Sigmoid colon (tissue), 7 donors: ENCODE measurements at places on chromosomes 13 and 19. TPM values are rescaled to one million over a fixed set of nuclear protein-coding genes. Genes with fewer than 3 reads are reported as not detected.

PEAK3 gene
- 0.41 TPM for total RNA-seq

- DNase-seq: no peak
- no peaks in the 10 kb centered on the region for H3K27me3 ChIP-seq
- no peak overlapping the region for H3K4me3 ChIP-seq
- H3K4me1 ChIP-seq: no peaks in the 10 kb centered on the region
- H3K36me3 ChIP-seq: no peaks in the 10 kb centered on the region
Measured at GRCh38 chr13:96273196-96273595, 183.3 kb downstream of the HS6ST3 start.

GRCh38 chr13:66860878-66861417, 369.2 kb downstream of the PCDH9 start:
- no peaks in the 10 kb centered on the region for H3K27me3 ChIP-seq
- H3K36me3 ChIP-seq: no peaks in the 10 kb centered on the region
- H3K4me1 ChIP-seq: no peaks in the 10 kb centered on the region
- H3K27ac ChIP-seq: no peak overlapping the region
- H3K4me3 ChIP-seq: no peak overlapping the region

DNA sequence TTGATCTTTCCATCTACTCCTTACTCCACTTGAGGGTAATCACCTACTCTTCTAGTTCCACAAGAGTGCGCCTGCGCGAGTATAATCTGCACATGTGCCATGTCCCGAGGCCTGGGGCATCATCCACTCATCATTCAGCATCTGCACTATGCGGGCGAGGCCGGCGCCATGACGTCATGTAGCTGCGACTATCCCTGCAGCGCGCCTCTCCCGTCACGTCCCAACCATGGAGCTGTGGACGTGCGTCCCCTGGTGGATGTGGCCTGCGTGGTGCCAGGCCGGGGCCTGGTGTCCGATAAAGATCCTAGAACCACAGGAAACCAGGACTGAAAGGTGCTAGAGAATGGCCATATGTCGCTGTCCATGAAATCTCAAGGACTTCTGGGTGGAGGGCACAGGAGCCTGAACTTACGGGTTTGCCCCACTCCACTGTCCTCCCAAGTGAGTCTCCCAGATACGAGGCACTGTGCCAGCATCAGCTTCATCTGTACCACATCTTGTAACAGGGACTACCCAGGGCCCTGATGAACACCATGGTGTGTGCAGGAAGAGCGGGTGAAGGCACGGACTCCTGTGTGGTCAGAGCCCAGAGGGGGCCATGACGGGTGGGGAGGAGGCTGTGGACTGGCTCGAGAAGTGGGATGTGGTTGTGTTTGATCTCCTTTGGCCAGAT, 2.7 kb upstream of the KLK2 start:
- no peak overlapping the region for H3K4me3 ChIP-seq
- DNase-seq: peak; percentile 59
- H3K27ac ChIP-seq: no peak overlapping the region
- no peaks in the 10 kb centered on the region for H3K27me3 ChIP-seq
- H3K36me3 ChIP-seq: no peaks in the 10 kb centered on the region
- no peaks in the 10 kb centered on the region for H3K4me1 ChIP-seq

GRCh38 chr19:11261431-11261970, 823 bp downstream of the DOCK6 start:
- H3K4me3 ChIP-seq: peak overlapping the region; percentile 93
- no peaks in the 10 kb centered on the region for H3K27me3 ChIP-seq
- H3K4me1 ChIP-seq: peaks cover 17% of the 10 kb centered on the region
- no peak for DNase-seq
- peak overlapping the region; percentile 85 for H3K27ac ChIP-seq

KASH5 gene
- not detected for total RNA-seq

DNA sequence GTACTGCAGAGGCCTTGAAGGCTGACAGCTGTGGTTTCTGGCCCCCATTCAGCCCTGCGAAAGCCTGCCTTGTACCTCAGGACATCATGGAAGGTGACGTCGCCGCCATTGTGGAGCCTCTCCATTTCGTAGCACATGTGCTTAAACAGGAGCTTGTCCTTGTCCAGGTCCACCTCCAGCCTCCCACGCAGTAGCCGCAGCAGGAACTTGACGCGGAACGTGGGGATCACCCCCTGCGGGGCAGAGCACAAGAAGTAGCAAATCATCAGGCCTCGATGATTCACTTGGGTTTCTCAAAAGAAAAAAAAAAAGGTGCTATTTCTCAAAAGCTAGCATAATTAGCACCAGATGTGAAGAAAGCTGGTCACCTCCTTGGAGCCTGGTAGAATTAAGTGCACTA, 351.0 kb downstream of the NALCN start:
- DNase-seq: no peak
- no peaks in the 10 kb centered on the region for H3K36me3 ChIP-seq
- H3K4me3 ChIP-seq: no peak overlapping the region
- H3K27ac ChIP-seq: no peak overlapping the region
- no peaks in the 10 kb centered on the region for H3K4me1 ChIP-seq

DNA sequence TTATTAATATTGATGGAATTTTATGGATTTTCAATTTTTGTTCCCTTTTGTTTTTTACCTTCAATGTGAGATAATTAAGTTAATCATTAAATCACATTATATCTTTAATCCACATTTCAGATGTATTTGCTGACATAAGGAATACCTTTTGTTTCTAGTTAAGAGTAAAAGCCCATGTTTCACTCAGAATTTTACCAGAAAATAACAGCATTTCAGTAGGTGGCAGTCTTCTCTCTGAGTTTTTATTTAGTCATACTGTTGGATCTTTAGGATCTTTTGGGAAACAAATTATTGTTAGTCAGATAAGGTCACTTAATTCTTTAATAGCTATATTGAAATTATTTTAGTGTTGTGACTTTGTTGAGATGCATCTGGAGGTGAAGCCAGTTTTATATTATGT, 67.9 kb downstream of the NDFIP2 start:
- no peak overlapping the region for H3K27ac ChIP-seq
- H3K4me3 ChIP-seq: no peak overlapping the region
- no peaks in the 10 kb centered on the region for H3K27me3 ChIP-seq
- DNase-seq: no peak

IL11 gene
- 4.4 TPM for total RNA-seq

- DNase-seq: no peak
- peaks cover 14% of the 10 kb centered on the region for H3K27me3 ChIP-seq
- no peak within 1 kb of the TSS for H3K4me3 ChIP-seq
- H3K27ac ChIP-seq: no peak within 1 kb of the TSS
- H3K36me3 ChIP-seq: no peaks in the 10 kb centered on the region
- peaks cover 15% of the 10 kb centered on the region for H3K4me1 ChIP-seq
Measured at GRCh38 chr19:14061751-14062557, at the start of gene PALM3. Gene PALM3 (minus strand): TSS chr19:14062076. CDS start chr19:14061980, 96 bp downstream.

DNA sequence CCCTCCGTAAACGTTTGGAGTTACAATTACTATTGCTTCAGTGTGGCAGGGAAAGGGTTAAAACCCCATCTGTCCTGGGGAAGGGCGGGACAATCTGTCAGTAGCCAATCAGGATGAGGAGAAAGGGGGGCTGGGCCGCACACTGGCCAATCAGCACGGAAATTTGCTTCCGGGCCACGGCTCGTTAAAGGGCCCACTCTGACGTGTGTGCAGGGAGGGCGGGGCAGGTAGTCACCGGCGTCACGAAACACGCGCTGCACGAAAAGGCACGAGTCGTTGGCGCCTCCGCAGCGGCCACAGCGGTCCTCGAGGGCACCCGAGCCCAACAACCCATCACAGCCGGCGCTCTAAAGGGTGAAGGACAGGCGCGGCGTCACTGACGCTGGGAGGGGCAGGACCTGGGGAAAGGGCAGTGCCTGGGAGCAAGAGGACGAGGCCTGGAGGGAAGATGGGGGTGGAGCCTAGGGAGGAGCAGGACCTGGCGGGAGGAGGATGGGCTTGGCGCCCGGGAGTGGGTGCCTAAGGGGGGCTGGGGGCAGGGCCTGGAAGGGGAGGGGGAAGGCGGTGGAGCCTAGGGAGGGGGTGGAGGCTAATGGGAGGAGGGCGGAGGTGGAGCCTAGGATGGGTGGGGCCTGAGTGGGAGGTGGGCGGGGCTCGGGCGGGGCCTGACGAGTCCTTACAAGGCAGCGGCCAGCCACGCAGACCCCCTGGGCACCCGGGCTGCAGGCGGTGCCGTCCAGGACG, 4.9 kb downstream of the ADAMTSL5 start:
- H3K27ac ChIP-seq: peak overlapping the region; percentile 89
- peak overlapping the region; percentile 44 for H3K4me3 ChIP-seq
- H3K4me1 ChIP-seq: peaks cover 32% of the 10 kb centered on the region
- H3K27me3 ChIP-seq: peaks cover 36% of the 10 kb centered on the region
- no peaks in the 10 kb centered on the region for H3K36me3 ChIP-seq
- peak; percentile 97 for DNase-seq

DNA sequence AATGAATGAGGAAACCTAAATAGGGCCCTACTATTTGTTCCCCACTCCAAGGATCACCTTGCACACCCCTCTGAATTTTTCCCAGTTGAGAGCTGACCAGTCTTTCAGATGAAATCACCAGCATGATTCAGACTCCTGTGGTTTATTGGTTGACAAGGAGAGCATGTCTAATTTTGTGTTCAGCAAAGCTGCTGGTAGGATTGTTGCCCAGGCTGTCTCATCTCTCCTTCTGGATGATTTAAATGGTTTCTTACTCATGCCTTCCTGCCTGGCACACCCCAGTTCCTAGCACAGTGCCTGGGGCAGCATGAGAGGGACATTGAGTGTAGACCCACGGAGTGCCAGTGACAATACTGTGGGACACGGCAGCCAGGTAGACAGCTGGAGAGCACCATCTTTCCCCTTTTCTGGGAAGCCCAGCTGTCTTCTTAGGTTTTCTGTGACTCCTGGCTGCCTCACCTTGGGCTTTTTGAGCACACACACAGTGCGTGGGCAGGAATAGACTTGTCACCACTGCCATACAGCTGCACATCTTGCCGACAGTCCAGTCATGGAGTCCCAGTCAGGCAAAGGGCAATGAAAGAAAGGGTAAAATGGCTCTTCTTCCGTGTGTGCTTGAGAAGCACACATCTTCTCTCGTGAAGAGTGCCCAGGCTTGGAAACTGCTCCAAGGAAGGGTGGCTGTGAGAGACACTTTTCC, 12.3 kb downstream of the FGF9 start:
- no peaks in the 10 kb centered on the region for H3K36me3 ChIP-seq
- no peak for DNase-seq
- no peak overlapping the region for H3K4me3 ChIP-seq
- H3K4me1 ChIP-seq: no peaks in the 10 kb centered on the region

ZNF579 gene
- 2.3 TPM for total RNA-seq

ZNF557 gene
- total RNA-seq: 9.4 TPM

DNA sequence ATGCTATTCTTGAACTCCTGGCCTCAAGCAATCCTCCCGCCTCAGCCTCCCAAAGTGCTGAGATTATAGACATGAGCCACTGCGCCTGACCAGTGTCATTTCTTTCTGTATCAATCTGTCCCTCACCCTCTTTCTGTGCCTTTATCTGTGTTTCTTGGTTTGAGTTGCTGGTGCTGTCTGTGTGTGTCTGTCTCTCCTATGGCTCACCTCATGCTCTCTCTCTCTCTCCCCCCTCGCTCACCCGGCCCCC, 9.9 kb downstream of the IRF2BP1 start:
- H3K36me3 ChIP-seq: no peaks in the 10 kb centered on the region
- no peak for DNase-seq
- peak overlapping the region; percentile 27 for H3K4me3 ChIP-seq
- peaks cover 11% of the 10 kb centered on the region for H3K4me1 ChIP-seq
- peaks cover 5% of the 10 kb centered on the region for H3K27me3 ChIP-seq

GAPDHS gene
- not detected for total RNA-seq

NR1H2 gene
- 92.5 TPM for total RNA-seq

DNA sequence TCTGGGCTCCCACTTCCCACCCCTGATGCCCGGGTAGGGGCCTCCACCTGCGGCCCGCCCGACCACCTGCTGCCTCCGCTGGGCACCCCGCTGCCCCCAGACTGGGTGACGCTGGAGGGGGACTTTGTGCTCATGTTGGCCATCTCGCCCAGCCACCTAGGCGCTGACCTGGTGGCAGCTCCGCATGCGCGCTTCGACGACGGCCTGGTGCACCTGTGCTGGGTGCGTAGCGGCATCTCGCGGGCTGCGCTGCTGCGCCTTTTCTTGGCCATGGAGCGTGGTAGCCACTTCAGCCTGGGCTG, 7.9 kb downstream of the DBP start:
- H3K27ac ChIP-seq: peak overlapping the region; percentile 93
- H3K27me3 ChIP-seq: no peaks in the 10 kb centered on the region

GRCh38 chr13:62130062-62130970, 714.7 kb upstream of the PCDH20 start:
- DNase-seq: no peak
- H3K4me1 ChIP-seq: no peaks in the 10 kb centered on the region
- H3K27ac ChIP-seq: no peak overlapping the region
- no peaks in the 10 kb centered on the region for H3K36me3 ChIP-seq
- no peaks in the 10 kb centered on the region for H3K27me3 ChIP-seq

SULT2A1 gene
- total RNA-seq: not detected

GRCh38 chr13:58729361-58729760, 1097.8 kb downstream of the PCDH17 start:
- DNase-seq: no peak
- no peaks in the 10 kb centered on the region for H3K4me1 ChIP-seq
- no peaks in the 10 kb centered on the region for H3K27me3 ChIP-seq
- no peak overlapping the region for H3K4me3 ChIP-seq
- H3K27ac ChIP-seq: no peak overlapping the region

DNA sequence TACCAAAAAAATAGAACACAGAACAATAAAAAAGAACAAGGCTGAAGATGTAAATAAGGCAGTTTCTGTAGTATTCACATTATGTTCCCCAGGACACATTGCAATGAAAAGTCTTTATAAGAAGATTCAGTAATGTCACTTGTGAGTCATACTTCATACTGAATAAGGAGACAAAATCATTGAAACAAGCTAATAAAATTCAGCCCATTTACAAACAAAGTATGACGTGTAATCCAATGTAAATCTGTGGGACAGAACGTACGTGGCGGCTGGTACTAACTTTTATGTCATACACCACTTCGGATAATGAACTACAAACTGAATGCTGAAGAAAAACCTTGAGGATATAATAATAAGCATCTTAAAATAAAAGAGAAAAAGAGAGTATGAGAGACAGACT, 512.8 kb upstream of the MIR17HG start:
- H3K4me1 ChIP-seq: no peaks in the 10 kb centered on the region
- no peak for DNase-seq
- H3K4me3 ChIP-seq: no peak overlapping the region
- no peaks in the 10 kb centered on the region for H3K36me3 ChIP-seq

DNA sequence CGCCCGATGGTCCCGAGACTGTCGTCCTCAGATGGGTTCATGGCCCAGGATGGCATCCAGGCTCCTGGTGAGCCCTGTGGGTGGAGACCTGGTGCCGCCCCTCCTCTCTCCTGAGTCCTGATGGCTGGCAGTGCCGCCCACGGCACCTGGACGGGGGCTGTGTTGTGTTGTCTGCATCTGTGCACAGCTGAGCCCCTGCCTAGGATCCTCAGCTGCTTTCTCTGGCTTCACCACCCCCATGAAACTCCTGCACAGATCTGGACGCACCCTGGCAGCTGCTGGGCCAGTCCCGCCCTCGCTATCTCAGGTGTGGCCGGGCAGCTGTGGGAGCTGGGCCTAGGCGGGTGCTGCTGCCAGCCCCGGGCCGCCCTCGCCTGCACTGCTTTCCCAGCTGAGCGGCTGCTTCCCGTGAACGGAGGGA, 27.7 kb downstream of the MCF2L start:
- H3K27me3 ChIP-seq: peaks cover 4% of the 10 kb centered on the region
- no peaks in the 10 kb centered on the region for H3K36me3 ChIP-seq
- DNase-seq: no peak
- no peak overlapping the region for H3K27ac ChIP-seq
- H3K4me3 ChIP-seq: no peak overlapping the region
- H3K4me1 ChIP-seq: peaks cover 4% of the 10 kb centered on the region

- no peaks in the 10 kb centered on the region for H3K36me3 ChIP-seq
- no peaks in the 10 kb centered on the region for H3K4me1 ChIP-seq
- no peak for DNase-seq
- no peaks in the 10 kb centered on the region for H3K27me3 ChIP-seq
- H3K27ac ChIP-seq: no peak overlapping the region
Measured at GRCh38 chr13:31116224-31116623, 45.5 kb downstream of the HSPH1 start.
